ENCODE measurements at places on chromosomes 16 and 17. TPM values are rescaled to one million over a fixed set of nuclear protein-coding genes. Genes with fewer than 3 reads are reported as not detected.

The GAN gene
- 10.6 TPM for total RNA-seq

The SLC16A13 gene
- 1.2 TPM for total RNA-seq

The B3GNT9 gene
- total RNA-seq, result 27.6 TPM

The BLMH gene
- 23.1 TPM for total RNA-seq

The SLC47A1 gene
- total RNA-seq, result 6.0 TPM

The CES5A gene
- total RNA-seq, result not detected

The KRTAP4-5 gene
- not detected for total RNA-seq

- no peak for DNase-seq
- peaks cover 4% of the 10 kb centered on the region for H3K4me1 ChIP-seq
- no peaks in the 10 kb centered on the region for H3K27me3 ChIP-seq
- H3K4me3 ChIP-seq, result no peak overlapping the region
Measured at GRCh38 chr17:31131299-31131698, 36.5 kb downstream of the NF1 start.

- no peaks in the 10 kb centered on the region for H3K27me3 ChIP-seq
- no peak for DNase-seq
- no peak overlapping the region for H3K4me3 ChIP-seq
Measured at GRCh38 chr17:76088041-76088867, 9.3 kb downstream of the ZACN start.

GRCh38 chr16:67249178-67250044 lies 632 bp downstream of the SLC9A5 start:
- DNase-seq, result no peak
- no peak overlapping the region for H3K27ac ChIP-seq
- peaks cover 12% of the 10 kb centered on the region for H3K4me1 ChIP-seq
- no peaks in the 10 kb centered on the region for H3K36me3 ChIP-seq
- H3K4me3 ChIP-seq, result peak overlapping the region; percentile 34

GRCh38 chr16:80387318-80387921 lies 153.4 kb upstream of the DYNLRB2 start:
- no peak overlapping the region for H3K27ac ChIP-seq
- DNase-seq, result no peak
- no peaks in the 10 kb centered on the region for H3K36me3 ChIP-seq

DNA sequence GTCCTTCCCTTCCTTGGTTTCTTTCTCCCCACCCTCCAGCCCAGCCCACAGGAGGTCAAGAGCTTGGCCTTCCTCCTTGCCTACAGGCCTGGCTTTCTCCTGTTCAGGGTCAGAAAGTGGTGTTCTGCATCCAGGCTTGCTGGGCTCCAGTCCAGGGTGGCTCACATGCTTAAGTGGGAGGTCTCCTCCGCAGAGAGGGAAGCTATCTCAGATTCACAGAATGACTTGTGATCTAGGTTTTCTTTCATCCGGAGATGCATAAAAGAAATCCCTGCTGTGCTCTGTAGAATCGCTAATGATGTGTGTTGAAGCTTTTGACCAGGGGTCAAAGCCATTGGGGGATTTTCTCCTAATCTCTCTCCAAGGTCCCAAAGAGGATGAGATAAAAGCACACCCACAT lies 382.3 kb upstream of the EEF2KMT start:
- no peak for DNase-seq
- no peaks in the 10 kb centered on the region for H3K27me3 ChIP-seq
- H3K4me1 ChIP-seq, result no peaks in the 10 kb centered on the region
- no peak overlapping the region for H3K4me3 ChIP-seq

- no peaks in the 10 kb centered on the region for H3K36me3 ChIP-seq
- H3K27me3 ChIP-seq, result no peaks in the 10 kb centered on the region
- no peak for DNase-seq
- H3K4me3 ChIP-seq, result no peak overlapping the region
Measured at GRCh38 chr17:4959261-4959965, 8.2 kb downstream of the SPAG7 start.

- no peak for DNase-seq
- no peak overlapping the region for H3K4me3 ChIP-seq
- no peaks in the 10 kb centered on the region for H3K27me3 ChIP-seq
- no peak overlapping the region for H3K27ac ChIP-seq
- H3K4me1 ChIP-seq, result peaks cover 6% of the 10 kb centered on the region
- H3K36me3 ChIP-seq, result no peaks in the 10 kb centered on the region
Measured at GRCh38 chr16:14007450-14007849, 63.7 kb upstream of the MRTFB start.

DNA sequence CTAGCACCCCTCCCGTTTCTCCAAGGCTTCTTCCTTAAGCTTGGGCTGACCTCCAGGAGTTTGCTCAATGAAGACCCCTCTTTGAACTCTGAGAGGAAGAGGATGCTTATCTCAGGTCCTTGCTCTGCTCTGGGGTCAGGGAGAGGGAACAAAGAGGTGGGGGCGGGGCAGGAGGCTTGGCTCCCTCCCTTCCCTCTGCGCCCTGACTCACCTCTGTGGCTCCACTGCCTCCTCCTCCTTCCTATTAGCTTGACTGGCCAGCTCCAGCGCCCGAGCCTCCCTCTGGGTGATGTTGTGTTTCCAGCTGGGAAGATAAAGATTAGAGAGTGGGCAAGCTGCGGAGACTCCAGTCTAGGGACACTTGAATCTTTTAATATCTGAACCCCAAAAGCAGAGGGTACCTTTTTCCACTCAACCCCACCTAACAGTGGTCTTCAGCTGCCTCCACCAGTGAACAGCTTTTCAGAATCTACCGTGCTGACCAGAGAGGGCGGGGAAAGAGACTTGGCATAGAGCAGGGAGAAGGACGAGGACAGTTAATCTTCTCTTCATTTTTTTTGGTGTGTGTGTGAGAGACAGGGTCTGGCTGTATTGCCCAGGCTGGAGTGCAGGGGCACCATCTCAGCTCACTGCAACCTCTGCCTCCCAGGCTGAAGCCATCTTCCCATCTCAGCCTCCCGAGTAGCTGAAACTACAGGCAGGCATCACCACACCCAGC lies 6.7 kb downstream of the GIP start:
- H3K27me3 ChIP-seq, result no peaks in the 10 kb centered on the region
- H3K4me3 ChIP-seq, result no peak overlapping the region
- no peak for DNase-seq
- no peak overlapping the region for H3K27ac ChIP-seq
- no peaks in the 10 kb centered on the region for H3K36me3 ChIP-seq

GRCh38 chr16:14961405-14962186 lies 13.2 kb upstream of the PDXDC1 start:
- no peaks in the 10 kb centered on the region for H3K27me3 ChIP-seq
- no peaks in the 10 kb centered on the region for H3K36me3 ChIP-seq
- no peak overlapping the region for H3K4me3 ChIP-seq
- DNase-seq, result no peak

- DNase-seq, result no peak
- no peak overlapping the region for H3K27ac ChIP-seq
- H3K4me3 ChIP-seq, result no peak overlapping the region
- H3K4me1 ChIP-seq, result no peaks in the 10 kb centered on the region
- H3K36me3 ChIP-seq, result no peaks in the 10 kb centered on the region
Measured at GRCh38 chr17:64255764-64256163, 7.3 kb downstream of the TEX2 start.

- peaks cover 2% of the 10 kb centered on the region for H3K4me1 ChIP-seq
- H3K4me3 ChIP-seq, result no peak overlapping the region
- H3K27ac ChIP-seq, result no peak overlapping the region
- no peaks in the 10 kb centered on the region for H3K36me3 ChIP-seq
- H3K27me3 ChIP-seq, result no peaks in the 10 kb centered on the region
Measured at GRCh38 chr16:17346621-17347569, 123.9 kb downstream of the XYLT1 start.

- H3K36me3 ChIP-seq, result no peaks in the 10 kb centered on the region
- no peak overlapping the region for H3K27ac ChIP-seq
- H3K27me3 ChIP-seq, result no peaks in the 10 kb centered on the region
- no peaks in the 10 kb centered on the region for H3K4me1 ChIP-seq
Measured at GRCh38 chr17:79220713-79221291, 146.2 kb downstream of the ENGASE start.

DNA sequence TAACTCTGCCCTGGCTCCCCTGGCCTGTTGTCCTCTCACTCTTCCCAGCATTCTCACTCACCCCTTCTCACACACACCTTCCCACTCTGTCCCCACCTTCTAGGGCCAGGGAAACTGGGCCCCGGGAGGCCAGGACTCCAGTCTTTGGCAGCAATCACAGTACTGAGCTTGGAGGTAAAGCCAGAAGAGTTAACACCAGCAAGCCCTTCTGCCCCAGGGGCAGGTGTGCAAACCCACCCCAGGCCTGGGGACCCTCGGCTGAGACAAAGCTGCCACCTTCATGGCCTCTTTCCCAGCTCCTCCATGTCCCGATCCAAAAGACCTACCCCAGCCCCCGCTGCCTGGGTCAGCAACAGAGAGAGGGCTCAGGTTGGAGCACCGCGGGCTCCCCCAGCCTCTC lies 36.9 kb upstream of the MLKL start:
- no peaks in the 10 kb centered on the region for H3K4me1 ChIP-seq
- no peak for DNase-seq
- H3K36me3 ChIP-seq, result no peaks in the 10 kb centered on the region
- no peak overlapping the region for H3K4me3 ChIP-seq
- no peaks in the 10 kb centered on the region for H3K27me3 ChIP-seq
- H3K27ac ChIP-seq, result no peak overlapping the region

DNA sequence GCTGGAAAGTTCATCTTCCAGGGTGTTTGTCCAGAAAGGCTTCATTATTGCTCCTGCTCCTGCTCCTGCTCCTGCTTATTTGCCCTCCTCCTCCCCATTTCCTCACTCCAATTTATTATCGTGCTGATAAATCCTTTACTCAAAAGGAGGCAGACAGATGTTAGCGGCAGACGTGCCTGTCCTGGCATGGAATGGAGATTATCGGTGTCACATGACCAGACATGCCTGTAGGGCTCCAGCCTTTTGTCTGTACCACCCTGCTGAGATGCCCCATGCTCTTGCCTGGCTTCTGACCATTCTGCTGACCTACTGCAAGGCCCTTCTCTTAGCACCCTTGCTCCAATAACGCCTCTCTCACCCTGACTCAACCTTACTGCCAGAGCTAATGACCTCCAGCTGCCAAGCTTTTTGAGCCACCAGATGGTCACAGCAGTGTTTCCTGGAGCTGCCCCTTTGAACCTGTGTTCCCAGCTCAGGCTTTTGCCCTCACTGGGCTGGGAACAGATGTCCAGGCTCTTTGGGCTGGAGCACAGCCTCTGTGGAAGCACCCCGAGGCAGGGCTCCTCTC lies 12.8 kb downstream of the DNAH9 start:
- H3K27ac ChIP-seq, result no peak overlapping the region
- no peak overlapping the region for H3K4me3 ChIP-seq
- H3K4me1 ChIP-seq, result peaks cover 1% of the 10 kb centered on the region
- no peak for DNase-seq

GRCh38 chr17:48460052-48460451 lies 30.0 kb upstream of the SKAP1 start:
- no peaks in the 10 kb centered on the region for H3K4me1 ChIP-seq
- H3K36me3 ChIP-seq, result no peaks in the 10 kb centered on the region
- DNase-seq, result no peak

GRCh38 chr16:76835339-76835738 lies 355.7 kb upstream of the MON1B start:
- H3K27me3 ChIP-seq, result no peaks in the 10 kb centered on the region
- H3K27ac ChIP-seq, result no peak overlapping the region
- H3K36me3 ChIP-seq, result no peaks in the 10 kb centered on the region

DNA sequence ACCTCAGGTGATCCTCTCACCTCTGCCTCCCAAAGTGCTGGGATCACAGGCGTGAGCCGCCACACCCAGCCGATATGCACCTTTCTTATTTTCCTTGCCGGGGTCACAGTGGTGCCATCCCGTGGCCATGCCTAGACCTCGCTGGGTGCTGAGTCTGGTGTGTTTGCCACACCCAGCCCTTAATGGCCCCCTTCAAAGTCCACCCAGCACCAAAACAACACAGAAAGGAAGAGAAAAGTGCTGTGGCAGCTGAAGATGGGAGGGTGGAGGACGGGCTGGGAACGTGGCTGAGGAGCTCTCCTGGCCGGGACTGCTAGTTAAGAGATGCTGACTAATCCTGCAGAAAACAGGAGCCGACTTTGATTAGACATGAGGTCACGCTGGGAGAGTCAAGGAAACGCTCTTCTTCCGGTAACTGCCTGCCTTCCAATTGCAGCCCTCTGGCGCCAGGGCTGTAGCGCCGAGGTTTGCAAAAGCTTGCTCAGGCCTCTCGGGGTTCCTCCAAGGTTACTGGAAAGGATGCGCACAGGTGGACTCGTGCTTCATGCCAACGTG lies 10.9 kb downstream of the SLC43A2 start:
- H3K4me1 ChIP-seq, result peaks cover 1% of the 10 kb centered on the region
- H3K27ac ChIP-seq, result peak overlapping the region; percentile 59
- H3K27me3 ChIP-seq, result no peaks in the 10 kb centered on the region
- no peak overlapping the region for H3K4me3 ChIP-seq
- DNase-seq, result peak; percentile 57

DNA sequence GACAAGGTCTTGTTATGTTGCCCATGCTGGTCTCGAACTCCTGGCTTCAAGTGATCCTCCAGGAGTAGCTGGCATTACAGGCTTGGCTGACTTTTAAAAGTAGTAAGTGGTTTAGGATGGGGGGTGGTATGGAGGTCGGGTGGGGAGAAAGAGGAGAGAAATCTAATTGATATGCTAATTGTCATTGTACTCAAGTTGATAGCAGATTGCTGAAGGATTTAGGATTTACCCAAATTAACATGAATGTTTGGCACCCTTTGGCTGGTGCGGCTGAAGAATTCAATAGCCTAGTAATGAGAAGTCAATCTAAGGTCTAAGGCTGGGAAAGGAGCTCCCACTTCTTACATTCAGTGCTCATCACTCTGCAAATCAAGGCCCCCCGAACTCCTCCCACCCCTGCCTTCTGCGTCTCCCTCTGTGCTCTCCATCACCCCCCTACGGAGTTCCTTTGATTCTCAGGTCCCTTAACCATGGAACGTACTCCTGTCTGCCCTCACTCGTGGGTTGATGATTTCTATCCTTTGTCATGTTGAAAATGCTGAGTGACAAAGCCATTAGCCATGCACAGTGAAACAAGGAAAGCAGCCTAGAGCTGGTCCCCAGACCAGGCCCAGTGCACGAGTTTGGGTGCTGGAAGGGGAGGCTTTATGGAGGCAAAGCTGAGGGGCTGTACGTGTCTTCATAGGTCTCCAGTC lies 17.3 kb downstream of the CDH13 start:
- no peaks in the 10 kb centered on the region for H3K4me1 ChIP-seq
- DNase-seq, result no peak
- H3K27ac ChIP-seq, result no peak overlapping the region
- no peaks in the 10 kb centered on the region for H3K36me3 ChIP-seq
- H3K4me3 ChIP-seq, result no peak overlapping the region
- no peaks in the 10 kb centered on the region for H3K27me3 ChIP-seq

GRCh38 chr17:80835816-80836657 lies 155.6 kb upstream of the CHMP6 start:
- H3K36me3 ChIP-seq, result no peaks in the 10 kb centered on the region
- no peak overlapping the region for H3K4me3 ChIP-seq

DNA sequence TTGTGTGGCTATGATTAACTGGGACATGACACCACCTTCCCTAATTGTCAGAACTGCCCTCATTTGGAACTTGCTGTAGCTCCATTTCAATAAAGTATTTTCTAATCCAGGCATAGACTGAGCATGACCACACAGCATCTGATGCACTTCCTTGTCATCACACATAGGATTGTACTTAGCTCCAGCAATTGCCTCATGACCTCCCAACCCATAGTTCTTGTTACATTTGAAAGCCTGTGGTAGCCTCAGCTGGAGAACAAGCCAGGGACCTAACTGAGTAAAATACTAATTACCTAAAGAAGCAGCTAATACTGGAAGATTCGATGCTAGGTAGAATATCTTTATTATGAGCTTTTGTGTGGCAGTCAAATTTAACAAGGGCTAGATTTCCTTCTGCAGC lies 187.3 kb upstream of the KIF2B start:
- H3K27me3 ChIP-seq, result no peaks in the 10 kb centered on the region
- H3K36me3 ChIP-seq, result no peaks in the 10 kb centered on the region
- H3K4me3 ChIP-seq, result no peak overlapping the region
- H3K27ac ChIP-seq, result no peak overlapping the region

- no peaks in the 10 kb centered on the region for H3K36me3 ChIP-seq
- peak within 1 kb of the TSS; percentile 86 for H3K4me3 ChIP-seq
- DNase-seq, result peak; percentile 92
- no peak within 1 kb of the TSS for H3K27ac ChIP-seq
- H3K27me3 ChIP-seq, result no peaks in the 10 kb centered on the region
Measured at GRCh38 chr17:6651354-6651918, at the start of the genes C17orf100 and MED31. Gene C17orf100, plus strand, starts transcription at chr17:6651762. Its CDS starts 152 bp downstream, at chr17:6651914. Gene MED31, minus strand, starts transcription at chr17:6651605. Its CDS starts 77 bp downstream, at chr17:6651528.
